Stimulated activated CD4-positive, alpha-beta T cell treated with anti-CD3 and anti-CD28 coated beads, Interleukin-1b, Interleukin-23, amount 100 ng/mL, for 48 hours (primary cell): ENCODE measurements at places on chromosomes 12 and 14.

DNA sequence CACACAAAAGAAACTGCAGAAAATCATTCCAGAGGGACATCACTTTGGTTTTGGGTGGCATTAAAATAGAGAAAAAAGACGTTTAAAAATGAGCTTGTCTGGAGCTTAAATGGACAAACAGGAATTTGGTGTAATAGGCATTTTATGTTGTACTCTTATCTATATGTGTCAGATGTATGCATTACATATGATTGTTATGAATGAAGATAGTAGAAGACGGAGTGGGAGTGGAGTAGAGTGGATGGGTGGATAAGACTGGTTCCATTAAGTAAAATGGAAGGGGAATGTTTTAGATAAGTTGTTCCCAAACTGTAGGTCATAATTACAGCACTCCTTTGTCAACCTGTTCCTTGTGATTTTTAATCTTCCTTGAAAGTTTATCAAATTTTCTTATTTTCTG lies 1.9 kb downstream of the CCDC91 start:
- DNase-seq = no peak

GRCh38 chr12:99367181-99367580 lies 280.4 kb upstream of the GARIN6 start:
- no peak for DNase-seq

- DNase-seq = peak; percentile 67
These were observed 43.4 kb downstream of the RNF34 start for GRCh38 chr12:121443193-121443870.

GRCh38 chr12:130762319-130762675 lies 46.2 kb upstream of the RIMBP2 start:
- DNase-seq = no peak

DNA sequence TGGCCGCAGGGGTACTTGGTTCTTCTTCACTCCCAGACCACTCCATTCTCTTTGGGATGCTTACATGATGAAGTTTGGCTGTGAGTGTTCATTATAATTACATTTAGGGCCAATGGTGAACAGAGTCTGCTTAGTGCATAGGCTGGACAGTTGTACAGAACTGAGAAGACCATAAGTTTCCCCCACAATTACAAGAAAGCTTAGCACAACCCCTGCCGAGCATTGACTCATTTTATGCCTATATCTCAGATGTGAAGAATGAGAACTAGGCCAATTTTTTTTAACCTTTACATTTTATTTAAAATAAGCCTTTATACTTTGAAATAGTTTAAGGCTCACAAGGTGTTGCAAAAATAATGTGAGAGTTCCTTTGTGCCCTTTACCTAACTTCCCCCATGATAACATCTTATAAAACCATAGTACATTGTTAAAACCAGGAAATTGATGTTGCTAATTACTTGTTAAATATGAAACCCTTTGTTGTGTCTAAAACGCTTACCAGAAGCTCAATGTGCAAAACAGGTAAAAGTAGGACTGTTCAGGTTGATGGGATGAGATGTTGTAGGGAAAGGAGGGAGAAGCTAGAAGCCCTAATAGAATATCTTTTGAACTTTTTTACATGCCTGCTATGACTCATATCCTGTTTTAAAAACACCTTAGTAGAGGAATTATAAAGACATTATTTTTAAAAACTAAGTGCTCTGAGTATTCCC lies 47.2 kb downstream of the ALDH1L2 start:
- no peak for DNase-seq

DNA sequence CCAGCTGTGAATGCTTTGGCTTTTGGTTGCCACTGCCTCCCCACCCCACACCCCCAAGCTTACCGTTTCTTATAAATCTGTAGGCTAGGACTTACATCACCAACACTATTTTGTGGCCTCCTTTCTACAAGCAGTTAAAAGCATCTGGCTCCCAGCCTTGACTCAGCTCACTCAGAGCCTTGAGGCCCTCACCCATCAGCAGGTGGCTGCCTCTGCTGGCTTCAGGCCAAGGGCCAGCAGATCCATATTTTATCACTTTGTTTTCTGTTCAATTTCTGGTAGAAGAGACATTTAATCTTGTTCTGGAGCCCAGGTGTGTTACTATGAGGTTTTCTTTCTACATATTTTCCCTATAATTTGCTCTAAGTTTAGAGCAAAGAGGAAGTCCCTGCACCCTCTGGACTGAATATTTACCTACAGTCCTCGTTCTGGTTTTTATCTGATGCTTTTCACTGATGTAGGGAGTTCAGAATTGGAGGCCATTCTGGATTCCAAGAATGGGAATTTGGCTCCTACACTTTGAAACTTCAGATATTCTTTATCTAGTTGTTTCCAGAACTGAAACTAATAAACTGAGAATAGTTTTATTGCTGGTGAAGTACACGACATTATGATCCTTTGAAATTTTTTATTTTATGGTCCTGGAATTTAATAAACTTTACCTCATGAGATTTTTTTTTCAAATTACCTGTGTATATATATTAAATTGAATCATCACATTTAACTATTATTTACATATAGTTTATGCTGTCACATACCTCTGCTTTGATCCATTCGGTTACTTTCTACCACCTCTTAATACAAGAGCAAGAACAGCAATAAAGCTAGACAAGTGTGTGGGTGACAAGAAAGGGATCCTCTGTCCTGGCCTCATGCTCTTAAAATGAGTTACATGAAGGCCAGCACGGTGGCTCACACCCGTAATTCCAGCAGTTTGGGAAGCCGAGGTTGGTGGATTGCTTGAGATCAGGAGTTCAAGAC lies 22.2 kb downstream of the PLBD1 start:
- no peak for DNase-seq

- DNase-seq = peak; percentile 15
These were observed 484 bp downstream of the PPP1CC start for GRCh38 chr12:110742096-110742717.

- no peak for DNase-seq
These were observed 16.5 kb upstream of the IFT81 start for GRCh38 chr12:110107369-110108281.

- DNase-seq = no peak
These were observed 52.9 kb downstream of the PPP4R4 start for GRCh38 chr14:94227029-94227428.

DNA sequence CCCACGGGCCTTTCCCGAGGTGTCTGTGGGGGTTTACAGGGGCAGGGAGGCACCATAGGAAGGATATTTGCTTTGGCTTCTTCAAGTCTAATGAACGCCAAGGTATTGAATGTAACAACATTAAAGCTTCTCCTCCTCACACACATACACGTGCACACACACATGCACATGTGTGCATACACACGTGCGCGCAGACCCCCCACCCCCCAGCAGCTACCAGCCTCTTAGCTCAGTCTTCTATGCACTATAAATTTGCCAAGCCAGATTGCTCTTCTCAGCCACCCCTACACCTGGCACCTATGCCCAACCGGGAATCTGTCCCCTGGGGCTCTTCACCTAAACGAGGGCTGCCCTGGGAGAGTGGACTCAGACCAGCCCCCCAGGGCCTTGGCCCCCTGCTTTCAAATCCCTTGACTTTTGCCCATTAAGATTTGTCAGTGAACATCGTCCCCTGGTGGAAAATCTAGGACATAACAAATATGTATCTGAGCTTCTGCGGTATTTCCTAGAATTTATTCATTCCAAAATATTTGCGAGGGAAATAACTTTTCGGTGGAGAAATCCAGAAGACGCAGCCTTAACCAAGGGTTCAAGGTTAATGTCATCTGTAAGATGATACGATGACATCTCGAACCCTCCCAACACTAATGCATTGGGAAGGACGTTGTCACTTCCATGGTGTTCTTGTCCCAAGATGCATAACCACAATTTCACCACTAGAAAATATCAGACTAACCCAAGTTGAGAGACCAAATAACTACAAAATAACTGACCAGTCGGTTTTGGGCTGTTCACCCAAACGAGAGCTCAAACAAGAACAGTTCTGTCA lies 330.4 kb downstream of the MED13L start:
- DNase-seq = no peak

GRCh38 chr14:26097852-26098251 lies 500.0 kb downstream of the NOVA1 start:
- DNase-seq = no peak

DNA sequence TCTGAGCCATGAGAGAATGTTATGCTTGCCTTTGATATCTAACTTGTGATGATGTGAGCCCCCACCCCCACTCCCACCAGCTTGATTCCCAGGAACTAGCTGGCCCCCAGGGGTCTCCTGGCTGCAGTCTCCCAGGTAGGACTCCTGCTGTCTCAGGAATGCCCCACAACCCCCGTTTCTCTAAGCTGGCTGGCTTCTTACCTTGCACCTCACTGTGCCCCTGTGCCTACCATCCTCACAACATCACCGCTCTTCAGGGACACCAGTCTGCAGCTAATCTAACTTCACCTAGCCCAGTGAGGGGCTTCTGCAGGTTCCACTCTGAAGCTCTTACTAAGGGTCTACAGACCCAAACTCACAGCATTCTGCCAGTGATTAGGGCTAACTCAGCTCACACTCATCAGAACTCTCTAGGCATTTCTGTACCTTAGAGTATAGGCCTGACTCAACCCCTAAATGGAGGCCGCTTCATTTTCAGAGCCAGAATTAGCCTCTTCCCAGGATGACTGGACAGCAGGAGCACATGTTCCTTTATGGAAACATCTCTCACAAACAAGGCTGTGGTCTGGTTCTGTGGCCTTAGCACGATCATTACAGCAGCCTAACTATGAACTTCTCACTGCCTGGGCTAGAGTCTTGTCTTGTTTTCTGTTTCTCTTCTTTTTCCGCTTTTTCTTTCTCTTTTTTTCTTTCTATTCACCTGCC lies 72.8 kb upstream of the IFNG-AS1 start:
- DNase-seq = peak; percentile 18

GRCh38 chr12:104720339-104721038 lies 237.6 kb downstream of the SLC41A2 start:
- peak; percentile 50 for DNase-seq

GRCh38 chr12:91186156-91186555 lies 3.5 kb upstream of the DCN start:
- DNase-seq = no peak

DNA sequence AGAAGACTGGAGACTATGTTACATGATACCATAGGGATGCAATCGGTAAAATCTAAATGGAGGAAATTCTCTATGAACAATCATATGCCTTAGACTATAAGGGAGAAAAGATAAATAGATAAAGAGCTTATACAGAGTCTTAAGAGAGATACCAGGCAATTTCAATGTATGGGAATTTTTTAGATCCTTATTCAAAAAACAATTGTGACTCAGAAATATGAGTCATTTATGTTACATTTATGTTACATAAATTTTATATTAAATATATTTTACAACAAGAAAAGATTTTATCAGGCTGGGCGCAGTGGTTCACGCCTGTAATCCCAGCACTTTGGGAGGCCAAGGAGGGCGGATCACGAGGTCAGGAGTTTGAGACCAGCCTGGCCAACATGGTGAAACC lies 36.5 kb upstream of the PSMA6 start:
- DNase-seq = no peak

DNA sequence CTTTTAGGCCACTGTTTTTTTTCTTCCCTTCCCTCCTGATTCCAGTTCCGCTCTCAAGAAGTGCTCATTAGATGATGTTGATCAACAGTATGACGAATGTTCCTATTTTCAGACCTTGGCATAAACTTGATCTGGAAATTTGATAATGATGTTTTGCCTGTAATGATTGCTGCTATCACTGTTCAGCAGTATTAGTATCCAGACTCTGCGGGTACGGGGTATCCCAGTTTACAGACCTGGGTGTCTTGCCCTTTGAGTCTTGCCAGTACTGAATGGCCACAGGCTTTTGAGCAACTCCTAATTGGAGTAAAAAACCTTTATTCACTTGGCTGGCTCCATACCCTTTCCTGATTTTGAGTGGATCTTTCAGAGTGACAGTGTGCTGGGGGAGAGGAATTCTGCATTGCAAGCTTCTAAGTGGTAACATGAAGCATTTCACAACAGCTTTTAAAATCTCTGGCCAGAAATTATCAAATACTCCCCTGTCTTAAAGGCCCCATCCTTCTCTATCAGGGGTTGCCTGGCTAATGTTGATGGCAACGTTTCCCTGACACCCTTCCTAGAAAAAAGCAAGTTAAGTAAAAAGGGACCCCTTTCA lies 5.9 kb upstream of the ASB8 start:
- DNase-seq = no peak

DNA sequence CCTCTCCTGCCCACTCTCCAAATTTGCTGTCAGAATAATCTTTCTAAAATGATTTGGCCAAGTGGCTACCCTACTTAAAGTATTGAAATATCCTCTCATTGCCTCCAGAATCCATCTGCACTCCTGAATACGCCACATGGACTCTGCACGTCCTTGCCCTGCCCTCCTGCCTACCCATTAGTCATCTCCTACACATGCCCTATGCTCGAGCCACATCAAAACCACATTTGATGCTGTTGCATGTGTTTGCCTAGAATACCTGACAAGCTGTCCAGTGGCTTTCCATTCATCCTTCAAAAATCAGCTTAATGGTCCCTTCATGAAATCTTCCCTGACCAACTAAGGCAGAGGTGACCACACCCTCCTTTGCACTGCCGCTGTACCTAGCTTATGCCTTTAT lies 17.0 kb downstream of the VCPKMT start:
- DNase-seq = no peak

- no peak for DNase-seq
These were observed 573.2 kb downstream of the PRKD1 start for GRCh38 chr14:29354486-29354885.

DNA sequence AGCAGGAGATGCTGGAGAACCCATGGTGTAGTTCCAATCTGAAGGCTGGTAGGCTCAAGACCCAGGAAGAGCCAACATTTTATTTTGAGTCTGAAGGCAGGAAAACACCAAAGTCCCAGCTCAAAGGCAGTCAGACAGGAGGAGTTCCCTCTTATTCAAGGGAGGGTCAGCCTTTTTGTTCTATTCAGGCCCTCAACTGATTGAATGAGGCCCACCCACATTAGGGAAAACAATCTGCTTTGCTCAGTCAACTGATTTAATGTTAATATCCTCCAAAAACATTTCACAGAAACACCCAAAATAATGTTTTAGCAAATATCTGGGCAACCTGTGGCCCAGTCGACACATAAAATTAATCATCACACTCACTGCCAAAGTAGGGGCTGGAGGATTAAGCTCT lies 130.8 kb downstream of the LMNTD1 start:
- DNase-seq = no peak

GRCh38 chr12:72282721-72283120 lies 10.6 kb downstream of the TRHDE start:
- DNase-seq = no peak

DNA sequence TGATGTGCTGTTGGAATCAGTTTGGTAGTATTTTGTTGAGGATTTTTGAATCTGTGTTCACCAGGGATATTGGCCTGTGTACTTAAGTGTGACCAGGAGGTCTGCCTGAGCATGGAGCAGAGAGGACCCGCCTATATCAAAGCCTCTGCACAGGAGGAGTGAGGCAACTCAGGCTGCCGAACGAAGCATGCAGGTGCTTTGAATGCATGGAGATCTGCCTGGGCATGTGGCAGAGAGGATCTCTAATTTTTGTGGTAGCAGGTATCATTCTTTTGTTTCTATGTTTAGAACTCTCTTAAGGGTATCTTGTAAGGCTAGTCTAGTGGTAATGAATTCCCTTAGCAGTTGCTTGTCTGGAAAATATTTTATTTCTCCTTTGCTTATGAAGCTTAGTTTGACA lies 26.9 kb downstream of the RAB3IP start:
- no peak for DNase-seq
